ENCODE measurements at places on chromosomes 3 and 15.

- DNase-seq: no peak
Observed at GRCh38 chr3:159191447-159191846, 389.6 kb downstream of the MFSD1 start.

DNA sequence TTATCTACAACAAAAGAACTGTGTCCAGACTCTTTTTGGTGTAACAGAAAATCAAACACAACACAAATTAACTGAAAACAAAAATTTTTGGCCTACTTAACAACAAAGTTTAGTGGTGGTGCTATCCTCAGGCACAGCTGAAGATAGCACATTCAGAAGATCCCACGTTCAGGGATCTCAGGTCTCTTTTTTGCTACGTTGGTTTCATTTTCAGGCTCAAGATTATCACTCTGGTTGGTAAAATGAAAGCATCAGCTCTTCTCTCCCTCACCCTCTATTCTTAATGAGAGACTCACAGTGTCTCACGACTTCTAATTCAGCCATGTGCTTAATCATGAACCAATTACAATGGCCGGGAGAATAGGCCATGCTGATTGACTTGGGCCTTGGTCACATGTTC is 146.9 kb upstream of the PTPRG start:
- no peak for DNase-seq

DNA sequence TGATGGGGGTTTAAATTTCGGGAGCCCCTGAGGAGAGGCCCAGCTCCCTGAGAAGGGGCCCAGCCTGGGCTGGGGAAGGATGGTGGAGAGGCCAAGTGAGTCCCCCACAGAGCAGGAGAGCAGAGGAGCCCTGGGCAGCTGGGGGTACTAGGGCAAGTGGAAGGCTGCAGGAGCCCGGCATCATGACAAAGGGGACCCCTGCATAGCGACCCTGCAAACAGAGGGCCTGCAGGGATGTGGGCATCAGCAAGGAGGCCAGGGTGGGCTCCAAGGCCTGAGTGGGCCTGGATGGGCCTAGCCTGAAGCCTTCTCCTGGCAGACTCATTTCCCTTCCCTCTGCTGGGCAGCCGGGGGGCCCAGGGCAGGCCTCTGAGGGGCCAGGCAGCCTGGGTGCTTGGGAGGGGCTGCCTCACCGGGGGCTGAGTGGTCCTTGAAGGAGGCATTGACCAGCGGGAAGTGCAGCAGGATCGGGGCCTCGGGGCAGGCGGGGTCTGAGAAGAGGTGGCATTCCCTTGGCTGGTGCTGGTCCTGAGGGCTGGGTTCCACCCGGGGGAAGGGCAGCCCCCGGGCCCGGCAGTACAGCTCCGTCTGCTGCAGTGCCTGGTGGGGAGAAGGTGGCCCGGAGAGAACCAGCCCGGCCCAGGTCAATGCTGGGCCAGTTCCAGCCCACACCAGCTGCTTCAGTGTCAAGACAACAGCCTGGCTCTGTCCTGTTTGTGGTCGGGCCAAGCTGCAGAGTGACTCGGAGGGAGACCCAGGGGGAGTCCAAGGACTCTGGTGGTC is 24.7 kb downstream of the PLA2G4D start:
- no peak for DNase-seq

DNA sequence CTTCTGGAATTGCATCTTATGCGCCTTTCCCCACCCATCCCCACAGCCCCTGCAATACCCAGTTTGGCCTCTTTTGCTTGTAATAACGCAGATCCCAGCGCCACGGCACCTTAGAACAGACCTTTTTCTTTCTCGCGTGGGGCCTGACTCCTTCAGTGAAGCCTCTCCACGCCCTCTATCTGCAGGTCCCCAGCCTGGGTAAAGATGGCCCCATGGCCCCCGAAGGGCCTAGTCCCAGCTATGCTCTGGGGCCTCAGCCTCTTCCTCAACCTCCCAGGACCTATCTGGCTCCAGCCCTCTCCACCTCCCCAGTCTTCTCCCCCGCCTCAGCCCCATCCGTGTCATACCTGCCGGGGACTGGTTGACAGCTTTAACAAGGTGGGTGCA is 594 bp downstream of the CRELD1 start:
- DNase-seq: peak; percentile 65

- peak; percentile 11 for DNase-seq
Observed at GRCh38 chr15:67242708-67243111, 11.8 kb downstream of the AAGAB start.

DNA sequence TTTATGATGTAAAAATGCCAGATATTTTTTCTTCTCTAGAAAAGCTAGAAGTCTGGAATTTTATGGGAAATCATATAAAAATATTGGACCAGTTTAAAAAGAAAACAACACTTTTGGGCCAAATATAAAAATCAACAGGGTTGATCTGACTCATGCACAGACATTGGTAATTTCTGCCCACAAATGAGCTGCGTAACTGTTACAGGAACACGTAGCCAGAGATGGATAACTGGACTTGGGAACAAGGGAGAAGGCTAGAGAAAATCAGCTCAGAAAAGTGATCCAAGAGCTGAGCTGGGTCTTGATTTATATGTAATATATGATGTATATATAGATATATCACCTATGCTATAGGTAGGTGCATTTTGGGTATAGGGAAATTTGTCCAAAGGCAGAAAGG is 36.8 kb upstream of the NAALADL2 start:
- no peak for DNase-seq

DNA sequence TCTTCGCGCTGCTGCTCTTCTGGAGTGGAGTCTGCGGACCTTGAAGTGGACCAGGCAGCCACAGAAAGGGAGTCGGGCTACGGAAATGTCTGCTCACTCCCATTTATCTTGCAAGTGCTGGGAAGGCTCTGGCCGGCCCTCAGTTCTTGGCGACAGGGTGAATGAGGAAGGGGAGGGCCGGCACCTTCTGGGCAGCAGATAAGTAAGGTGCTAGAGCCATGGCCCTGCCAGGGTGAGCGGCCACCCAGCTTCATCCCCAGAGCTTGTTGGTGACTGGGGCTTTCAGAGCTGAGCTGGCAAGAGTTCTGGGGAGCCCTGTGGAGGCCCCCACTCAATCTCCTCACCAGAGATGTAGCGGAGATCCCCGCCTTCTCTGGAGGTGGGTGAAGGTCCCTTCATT is 103.5 kb downstream of the ASB7 start:
- DNase-seq: no peak

- DNase-seq: no peak
Observed at GRCh38 chr3:194449913-194450312, 36.9 kb downstream of the ATP13A3 start.

DNA sequence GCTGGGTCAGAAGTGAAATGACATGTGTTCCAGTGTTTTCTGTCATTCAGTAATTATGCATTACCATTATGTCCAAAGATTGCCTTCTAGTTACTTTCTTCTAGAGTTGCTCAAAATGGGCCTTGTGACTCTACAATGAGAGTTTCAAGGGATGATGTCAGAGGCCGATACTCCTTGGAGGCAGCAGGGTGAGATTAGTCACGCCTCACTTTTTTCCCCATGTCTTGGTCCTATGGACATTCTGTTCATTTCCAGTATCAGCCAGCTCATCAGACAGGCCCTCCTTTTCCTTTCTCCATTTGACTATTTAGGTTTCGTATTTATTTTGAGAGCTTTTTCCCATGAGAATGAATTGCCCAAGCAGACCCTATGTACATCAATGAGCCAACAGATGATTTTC is 17.5 kb downstream of the VGLL3 start:
- no peak for DNase-seq

DNA sequence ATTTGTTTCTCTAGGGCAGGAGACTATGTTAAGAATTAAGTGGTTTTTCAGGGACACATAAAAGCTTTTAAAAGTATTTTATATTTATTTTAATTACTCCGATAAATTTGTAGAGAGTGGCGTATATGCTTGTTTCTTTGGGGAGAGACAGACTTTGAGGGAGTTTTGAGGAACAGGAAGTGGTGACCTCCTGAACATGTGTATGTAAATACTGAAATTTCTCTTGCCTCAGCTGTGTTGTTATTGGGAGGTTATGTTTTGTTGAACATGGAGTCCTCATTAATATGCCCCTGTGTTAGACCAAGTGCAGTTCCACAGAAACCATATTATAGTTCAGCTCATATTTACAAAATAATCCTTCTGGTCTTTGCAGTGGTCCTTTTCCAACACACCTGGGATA is 41.8 kb upstream of the UTS2B start:
- DNase-seq: no peak

GRCh38 chr15:81341351-81341750 is 17.4 kb upstream of the STARD5 start:
- DNase-seq: no peak

GRCh38 chr3:40915346-40915865 is 283.9 kb upstream of the CTNNB1 start:
- DNase-seq: no peak

DNA sequence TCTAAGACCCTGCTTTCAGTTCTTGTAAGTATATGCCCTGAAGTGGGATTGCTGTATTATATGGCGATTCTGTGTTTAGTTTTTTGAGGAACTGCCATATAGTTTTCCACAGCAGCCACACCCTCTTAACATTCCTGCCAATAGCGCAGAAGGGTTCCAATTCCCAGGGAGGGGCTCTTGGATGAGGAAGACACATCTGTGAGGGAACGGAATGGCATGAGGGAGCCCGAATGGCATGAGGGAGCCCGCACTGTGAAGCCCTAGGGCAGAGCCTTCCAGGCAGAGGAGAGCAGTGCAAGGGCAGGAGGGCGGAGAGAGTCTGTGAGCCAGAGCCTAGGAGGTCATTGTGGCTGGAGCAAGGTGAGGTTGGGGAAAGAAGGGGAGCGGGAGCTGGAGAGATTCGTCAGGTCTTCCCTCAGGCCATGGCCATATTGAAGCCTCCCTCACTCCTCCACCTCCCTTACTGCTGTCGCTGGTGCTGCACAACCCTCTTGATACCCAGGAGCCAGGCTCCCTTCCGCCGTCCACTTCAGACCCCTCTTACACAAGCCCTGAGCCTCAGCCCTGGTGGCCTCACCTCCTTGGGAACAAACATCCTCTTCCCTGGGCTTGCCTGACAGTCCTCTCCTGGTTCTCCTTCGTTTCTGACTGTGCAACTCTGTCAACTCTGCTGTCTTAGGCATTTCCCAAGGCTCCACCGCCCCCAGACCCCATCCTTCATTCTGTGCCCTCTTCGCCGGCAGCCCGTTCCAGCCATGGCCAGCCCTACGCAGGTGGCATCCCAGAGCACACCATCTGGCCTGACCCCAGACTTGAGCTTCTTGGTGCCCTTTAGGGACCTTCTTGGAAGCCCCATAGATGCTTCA is 51.4 kb downstream of the FGD5 start:
- DNase-seq: no peak

- DNase-seq: no peak
Observed at GRCh38 chr3:66983101-66983500, 15.0 kb upstream of the KBTBD8 start.

DNA sequence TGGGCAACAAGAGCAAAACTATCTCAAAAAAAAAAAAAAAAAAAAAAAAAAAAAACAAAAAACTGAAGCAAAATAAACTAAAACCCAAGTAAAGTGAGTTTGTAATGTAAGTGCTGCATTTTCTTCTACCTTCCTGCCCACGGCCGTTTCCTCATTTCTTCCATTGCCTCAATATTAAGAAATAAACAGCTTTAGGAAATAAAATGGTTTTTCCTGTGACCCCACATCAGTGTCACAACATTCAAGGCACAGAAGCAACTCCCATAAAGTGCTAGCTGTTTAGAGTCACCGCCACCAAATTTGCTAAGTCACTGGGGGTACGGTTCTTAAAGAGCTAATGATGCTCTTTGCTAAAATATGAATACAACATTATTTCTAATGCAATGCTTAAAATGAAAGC is 3.3 kb downstream of the PKM start:
- DNase-seq: peak; percentile 68

- no peak for DNase-seq
Observed at GRCh38 chr3:13217736-13218540, 144.7 kb upstream of the IQSEC1 start.

DNA sequence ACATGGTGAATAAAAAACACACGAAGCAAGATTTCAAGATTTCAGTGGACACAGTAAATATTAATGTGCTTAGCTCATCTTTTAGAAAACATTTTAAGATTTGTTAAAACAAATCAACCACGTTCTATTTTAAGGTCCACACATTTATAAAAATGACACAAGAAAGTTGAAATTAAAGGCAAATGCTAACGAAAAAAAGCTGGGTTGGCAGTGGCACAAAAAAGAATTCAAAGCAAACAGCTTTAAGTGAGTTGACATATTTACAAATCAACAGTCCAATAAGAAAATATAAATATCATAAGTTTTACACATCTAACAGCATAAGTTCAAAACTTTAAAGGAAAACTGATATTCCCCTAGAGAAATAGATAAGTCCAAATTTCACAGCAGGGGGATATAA is 430.4 kb upstream of the CCDC54 start:
- DNase-seq: no peak

DNA sequence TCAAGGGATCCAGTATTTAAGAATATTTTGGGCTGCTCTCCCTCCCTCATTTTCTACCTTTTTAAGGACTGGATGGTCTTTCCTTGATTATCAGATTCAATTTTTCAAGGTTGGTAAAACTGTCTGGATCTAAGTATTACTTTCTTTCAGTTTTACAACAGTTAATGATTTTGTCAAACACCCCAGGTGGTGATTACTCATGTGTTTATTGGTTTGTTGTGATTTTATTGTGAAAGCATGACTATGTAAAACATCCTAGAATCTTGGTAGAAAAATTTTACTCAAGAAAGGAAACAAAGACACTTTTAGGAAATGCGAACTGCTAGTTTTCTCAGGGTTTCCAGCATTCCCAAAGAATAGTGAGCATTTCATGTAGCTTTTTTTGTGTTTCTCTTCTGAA is 7.3 kb downstream of the GTF2E1 start:
- no peak for DNase-seq

DNA sequence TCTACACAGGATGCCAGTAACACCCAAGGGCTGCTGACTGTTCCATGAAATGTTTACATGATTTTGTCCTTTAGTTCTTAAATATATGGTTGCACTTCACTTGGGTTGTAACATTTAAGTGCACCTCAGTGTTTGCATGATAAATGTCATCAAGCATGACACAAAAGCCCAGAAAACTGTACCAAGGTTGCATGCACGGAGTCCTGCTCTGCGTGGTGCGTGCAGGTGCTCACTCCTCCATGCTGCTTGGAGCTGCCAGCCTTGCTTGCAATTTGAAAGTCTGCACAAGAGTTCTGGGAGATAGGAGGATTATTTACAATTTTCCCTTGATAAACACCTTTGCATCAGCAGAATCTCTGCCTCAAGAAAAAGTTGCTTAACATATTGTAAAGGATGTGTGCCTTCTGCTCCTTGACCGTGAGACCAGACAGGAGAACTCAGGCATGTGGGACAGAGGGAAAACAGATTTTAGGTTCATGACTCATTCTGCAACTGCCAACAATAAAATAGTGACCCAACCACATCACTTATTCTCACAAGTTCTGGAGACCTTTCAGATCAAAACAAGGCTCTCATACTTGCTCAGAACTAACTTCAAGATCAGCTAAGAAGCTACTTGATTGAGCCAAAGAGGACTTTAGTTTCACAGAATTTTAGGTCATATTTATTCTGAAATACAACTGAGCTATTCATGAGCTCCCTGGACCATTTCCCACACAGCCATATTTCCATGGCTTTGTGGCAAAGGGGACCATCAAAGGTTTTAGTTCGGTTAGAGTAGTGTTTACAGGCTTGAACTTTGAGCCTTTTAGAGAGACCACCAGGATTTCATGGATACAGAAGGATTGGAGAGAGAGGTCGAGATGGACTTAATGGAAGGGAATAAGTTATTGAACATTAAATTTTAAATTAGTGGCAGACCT is 128.4 kb upstream of the ZBED2 start:
- DNase-seq: no peak

- no peak for DNase-seq
Observed at GRCh38 chr15:78995921-78996893, 51.4 kb upstream of the CTSH start.
